ENCODE measurements at places on chromosomes 6 and 20.
A peak's percentile ranks its signal among the peaks of the same experiment; 100 is the strongest.

DNA sequence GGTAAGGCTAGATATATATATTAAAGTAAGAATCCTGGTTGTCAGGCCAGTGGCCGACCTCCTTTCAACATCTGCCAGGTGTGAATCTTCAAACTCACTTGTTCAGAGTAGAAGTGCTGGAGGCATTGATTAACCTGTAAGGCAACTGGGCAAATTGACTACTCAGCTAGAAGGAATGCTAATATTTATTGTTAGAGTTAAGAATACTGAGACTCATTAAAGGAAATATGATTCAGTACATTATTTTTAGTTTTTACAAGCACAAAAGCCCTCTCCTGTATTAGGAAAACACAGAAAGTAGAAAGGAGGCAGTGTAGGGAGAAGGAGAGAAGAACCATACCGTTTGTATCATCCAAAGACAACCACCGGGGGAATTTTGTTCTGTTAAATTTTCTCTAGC, 53.5 kb downstream of the RIPOR2 start:
- DNase-seq = no peak

- DNase-seq = no peak
These were observed 33.2 kb upstream of the PHACTR3 start for GRCh38 chr20:59571151-59571550.

DNA sequence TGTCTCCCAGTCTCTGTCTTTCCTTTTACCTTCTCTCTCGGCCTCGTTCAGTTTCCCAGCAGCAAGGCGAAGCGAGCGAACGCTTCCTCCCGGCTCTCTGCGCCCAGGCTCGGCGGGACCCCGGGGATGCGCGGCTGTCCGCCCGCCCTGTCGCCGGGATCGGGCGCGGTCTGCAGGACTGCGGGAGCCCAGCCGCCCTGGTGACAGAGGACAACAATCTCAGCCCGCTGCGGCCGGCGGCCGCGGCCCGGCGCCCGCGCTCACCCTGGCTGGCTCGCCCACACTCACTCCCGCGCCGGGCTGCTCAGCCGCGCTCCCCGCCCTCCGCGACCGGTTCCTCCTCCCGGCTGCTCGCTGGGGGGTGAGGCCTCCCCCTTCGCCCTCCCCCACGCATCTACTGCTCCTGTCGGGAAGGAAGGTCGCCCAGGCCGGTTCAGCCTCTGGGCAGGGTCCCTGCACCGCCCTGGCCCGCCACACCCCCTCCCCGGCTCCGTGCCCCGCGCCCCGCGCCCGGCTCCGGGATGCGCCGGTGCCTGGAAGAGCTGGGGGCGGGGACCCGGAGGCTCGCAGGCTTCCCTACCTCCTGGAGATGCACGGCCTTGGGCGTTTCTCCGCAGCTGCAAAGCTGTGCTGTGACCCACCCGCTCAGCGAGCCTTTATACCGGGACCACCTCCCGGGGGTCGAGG, 410 bp downstream of the SYNE1 start:
- DNase-seq = no peak

- DNase-seq = no peak
These were observed 55.0 kb downstream of the EDN1 start for GRCh38 chr6:12344961-12345693.

- DNase-seq = no peak
These were observed 107.4 kb downstream of the TFAP2A start for GRCh38 chr6:10307476-10307875.

DNA sequence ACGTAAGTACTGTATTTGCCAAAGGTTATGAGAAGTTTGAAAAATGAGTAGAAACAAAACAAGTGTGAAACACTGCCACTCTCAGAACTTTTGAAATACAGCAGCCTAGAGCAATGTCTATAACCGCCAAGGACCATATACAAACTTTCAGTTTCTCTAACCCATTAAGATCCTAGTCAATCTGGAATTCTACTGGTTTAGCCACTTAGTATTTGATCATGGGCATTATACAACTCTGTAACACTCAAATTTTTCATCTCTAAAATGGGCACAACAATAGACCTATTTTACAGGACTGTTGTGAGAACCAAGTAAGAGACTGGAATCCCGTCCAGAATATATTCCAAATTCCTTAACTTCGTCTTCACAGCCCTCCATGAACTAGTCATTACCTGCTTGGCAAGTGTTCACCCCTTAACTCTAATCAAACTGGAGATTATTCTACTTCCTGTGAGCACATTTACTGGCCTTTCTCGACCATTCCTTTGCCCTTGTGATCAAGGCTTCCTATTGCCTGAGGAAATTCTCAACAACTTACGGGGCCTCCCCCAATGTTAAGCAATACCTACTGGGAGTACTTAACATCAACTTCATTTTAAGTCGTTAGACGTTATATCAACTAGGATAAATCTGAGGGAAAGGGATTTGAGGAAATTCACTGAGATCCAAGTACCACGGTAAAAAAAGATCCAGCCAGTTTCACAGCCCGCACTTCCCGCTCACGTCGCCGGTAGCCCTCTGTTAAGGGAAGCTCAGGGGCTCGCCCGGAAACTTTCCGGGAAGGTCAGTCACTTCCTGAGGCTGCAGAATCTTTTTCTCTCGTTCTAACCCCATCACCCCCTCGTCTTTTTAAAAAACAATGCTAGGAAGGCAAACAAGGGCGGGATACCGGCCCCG, 1.1 kb downstream of the EIF2S2 start:
- DNase-seq = peak; percentile 6

DNA sequence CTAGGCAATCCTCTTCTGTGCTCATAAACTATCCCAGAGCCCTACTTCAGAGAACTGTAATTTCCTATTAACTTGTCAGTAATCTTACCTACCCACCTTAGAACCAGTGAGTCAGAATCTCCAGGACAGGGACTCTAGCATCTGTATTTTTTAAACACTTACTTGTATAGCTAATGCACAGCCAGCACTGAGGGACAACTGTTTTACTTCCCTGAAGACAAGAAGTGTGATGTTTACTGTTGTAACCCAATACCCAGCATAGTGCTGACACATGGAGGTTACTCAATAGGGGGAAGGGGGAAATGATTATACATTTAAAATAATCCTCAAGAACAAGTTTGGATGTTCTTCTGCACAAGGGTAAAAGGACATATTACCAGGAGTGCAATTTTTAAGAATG, 130.8 kb downstream of the BTBD9 start:
- no peak for DNase-seq

DNA sequence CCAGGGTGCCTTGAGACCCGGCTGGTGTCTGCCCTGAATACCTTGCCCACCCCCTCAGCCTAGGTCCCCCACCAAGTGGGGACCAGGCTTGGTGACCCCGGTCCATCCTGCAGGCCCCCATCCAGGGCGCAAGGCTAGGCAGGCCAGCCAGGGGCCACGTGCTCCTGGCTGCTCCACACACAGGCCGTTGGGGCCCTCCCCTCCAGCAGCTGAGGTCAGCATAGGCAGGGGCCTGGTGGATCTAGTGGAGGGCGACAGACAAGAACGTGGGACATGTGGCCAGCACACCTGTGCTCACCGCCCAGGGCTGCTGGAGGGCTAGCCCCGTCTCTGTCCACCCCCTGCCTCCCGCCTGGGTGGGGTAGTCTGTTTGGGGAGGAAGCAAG, 7.5 kb upstream of the HRH3 start:
- no peak for DNase-seq

DNA sequence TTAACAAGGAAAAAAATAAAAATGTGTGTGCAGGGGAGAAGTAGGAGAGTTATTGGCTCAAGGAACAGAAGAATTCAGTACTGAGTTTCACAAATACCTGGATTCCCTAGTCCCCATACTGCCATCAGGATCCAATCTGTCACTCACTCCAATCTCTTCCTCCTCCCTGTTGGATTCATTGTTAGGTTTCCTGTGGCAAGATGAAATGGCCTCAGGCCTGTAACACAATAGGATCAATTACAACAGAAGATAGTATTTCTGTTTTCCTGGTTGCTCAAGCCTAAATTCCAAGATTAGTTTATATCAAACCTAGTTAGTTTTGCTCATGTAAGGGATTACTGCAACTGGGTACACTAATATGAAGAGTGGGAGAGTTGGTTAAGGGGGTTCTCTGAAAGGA, 24.4 kb downstream of the HCRTR2 start:
- DNase-seq = no peak

DNA sequence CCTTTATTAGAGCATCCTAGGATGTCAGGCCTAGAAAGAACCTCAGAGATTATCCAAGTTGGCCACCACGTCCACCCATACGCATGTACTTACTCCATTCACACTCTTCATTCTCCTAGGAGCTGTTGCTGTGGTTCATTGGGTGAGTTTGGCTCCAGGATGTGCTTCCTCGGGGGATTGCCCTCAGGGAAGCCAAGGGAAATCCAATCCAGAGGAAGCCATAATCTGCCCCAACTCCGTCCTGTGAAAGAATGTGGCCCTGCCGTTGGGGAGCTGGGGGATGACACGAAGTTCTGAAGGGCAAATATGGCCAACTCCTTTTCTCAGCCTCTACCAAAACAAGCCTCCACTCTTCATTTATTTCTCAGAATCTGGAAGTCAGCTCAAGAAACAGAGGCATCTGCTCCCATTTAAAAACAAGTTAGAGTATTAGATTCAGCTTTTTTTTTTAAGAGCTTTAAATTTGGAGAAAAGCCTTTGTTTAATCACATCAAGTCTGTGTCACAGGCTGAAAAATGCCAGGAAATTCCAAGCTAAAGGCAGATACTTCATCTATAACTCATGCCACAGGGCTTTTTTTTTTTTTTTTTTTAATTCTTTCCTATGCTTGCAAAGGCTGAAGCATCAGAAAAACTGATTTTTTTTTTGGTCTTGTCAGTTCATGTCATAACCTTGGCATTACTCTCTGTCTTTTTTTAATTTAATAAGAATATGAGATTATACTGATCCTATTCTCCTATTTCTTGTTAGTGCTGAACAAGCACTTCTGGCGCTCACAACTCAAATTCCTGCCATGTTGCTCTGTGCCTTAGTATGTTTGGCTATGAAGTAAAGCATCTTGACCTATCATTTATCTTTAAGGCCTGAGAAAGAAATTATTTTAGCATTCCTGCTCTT, 480.9 kb upstream of the MARCKS start:
- no peak for DNase-seq

DNA sequence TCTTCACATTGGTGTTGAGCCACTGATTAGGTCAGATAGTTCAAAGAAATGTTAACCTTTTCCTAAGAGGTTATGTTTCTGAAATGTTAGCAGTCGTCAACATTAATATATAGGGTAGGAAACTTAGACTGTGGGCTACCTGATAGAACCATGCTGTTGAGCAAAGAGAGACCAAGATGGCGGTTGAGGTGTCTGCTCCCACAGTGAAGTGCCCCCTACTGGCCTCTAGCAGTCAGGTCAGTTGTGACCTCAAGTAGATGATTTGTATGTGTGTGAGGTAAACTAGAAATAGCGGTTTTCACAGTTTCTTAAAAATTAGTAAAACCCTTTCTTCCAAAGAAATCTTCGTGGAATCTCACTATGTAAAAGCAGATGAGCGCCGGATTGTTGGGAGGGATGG, 40.3 kb downstream of the MTHFD1L start:
- DNase-seq = no peak

DNA sequence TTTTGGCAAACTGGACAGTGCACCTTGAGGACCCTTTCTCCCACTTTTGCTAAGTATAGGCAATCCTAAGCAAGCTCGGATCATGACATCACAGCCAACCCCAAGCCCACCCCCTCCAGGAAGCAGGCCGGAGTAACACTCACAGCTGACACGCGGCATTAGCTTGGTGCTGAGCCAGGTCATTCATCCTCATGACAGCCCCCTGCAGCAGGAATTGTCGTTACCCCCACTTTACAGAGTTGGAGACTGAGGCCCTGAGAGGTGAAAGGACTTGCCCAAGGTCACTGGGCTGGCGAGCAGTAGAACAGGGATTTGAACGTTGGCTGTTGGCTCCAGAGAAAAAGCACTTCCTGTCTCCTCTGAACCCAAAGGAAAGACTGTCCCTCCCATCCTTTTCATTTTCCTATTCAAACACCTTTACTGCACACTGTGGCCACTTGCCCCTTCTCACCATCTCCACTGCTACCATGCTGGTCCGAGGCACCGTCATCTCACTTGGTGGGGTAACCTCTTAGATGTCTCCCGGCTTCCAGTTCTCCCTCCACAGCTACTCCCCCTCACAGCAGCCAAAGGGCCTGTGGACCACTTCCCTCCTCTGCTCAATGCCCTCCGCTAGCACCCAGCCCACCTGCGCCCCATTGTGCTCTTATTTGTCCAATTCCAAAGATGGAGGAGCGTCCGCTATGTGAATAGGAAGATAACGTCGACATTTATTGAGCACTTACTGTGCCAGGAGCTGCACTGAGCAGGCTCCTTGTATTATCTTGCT, 84.7 kb downstream of the PREX1 start:
- no peak for DNase-seq

DNA sequence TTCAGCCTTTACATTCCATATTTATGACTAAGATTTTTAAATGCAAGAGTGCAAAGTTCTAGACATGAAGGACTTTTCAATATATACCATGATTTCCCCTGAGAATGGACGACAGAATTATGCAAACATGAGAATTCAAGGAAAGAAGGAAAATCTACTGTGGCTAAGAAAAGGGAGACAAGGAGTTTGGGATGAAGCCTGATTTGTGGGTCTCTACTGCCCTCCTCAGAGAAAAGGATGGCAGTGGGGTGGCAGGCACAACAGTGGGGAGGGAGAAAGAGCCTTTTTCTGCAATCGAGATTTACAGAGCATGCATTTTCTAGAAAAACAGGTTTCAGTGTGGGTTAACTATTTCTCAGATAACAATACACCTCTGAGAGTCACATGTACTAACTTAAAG, 466.9 kb upstream of the NRSN1 start:
- no peak for DNase-seq

- no peak for DNase-seq
These were observed 137.5 kb downstream of the BTBD3 start for GRCh38 chr20:12055161-12055560.

DNA sequence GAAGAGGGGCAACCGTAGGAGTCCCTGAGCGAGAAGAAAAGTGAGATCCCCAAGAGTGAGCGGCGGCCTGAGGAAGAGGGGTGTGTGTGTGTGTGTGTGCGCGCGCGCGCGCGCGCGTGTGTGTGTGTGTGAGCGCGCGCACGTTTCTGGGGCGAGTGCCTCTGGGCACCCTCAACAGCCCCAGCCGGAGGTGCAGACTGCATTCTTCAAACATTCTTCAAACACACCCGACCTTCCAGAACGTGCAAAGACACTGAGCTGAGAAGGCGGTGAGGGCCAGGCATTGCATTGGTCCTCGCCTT, 76.2 kb upstream of the FOXP4 start:
- no peak for DNase-seq

- DNase-seq = no peak
These were observed 688.6 kb downstream of the TENT5A start for GRCh38 chr6:81063891-81064290.

GRCh38 chr20:63135411-63135810, 80.5 kb downstream of the YTHDF1 start:
- DNase-seq = no peak

- no peak for DNase-seq
These were observed 4.2 kb downstream of the MAPRE1 start for GRCh38 chr20:32823737-32824588.

DNA sequence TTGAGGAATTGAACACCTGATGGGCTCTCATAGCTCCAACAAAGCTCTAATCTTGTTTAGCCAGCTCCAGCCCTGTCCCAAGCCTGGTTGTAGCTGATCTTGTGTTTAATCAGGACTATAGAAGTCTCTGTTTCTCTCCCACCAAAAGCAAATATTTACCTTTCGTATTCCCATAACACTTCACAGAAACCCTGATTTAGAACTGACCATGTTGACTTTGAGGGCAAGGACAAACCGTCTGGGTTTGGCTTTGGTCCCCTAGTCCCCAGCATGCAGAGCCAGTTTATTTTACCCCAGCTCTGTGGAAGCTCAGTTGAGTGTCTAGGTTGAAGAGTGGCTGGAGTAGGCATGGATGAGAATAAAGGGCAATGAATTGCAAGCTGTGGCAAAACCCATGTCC, 18.0 kb upstream of the SIM1 start:
- no peak for DNase-seq

Measured in CD4-positive, alpha-beta T cell treated with Interleukin-6 at 100 ng/mL for 8 hours (primary cell).